ENCODE measurements at places on chromosomes 4 and X.

DNA sequence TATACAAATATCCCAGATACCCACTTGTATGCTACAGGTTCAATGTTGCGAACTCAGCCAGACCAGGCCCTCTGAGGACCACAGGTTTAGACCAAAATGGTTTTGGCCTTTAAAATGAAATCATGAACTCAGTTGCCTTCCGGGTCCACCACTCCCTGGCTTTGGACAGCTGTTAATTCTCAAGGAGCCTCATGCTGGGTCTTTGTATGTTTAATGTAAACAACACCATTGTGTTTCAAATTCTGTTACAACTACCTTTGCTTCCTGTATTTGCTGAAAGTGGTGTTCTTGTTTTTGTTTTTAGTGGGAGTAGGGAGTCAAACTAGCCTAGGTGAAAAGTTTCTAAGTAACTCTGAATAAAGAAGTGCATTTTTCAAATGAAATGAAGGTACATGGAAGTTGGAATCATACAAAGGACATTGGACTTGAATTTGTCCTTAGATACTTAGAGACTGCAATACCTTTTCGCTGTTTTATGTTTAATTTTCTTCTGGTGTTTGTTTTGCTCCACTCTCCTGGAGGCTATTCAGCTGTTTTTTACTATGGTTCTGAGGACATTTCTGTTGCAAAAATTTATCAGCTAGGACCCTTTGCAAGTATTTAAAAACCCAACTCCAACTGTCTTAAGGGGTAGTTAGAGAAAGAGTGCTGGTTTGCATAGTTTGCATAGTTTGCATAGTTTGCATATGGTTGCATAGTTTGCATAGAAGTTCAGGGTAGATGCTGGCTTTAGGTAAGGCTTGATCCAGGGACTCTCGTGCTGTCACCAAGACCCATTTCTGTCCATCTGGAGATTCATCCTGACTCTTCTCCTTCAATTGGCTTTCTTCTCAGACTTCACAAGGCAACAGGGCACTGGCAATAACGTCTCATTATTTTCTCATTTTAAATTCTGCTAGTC, 70.1 kb downstream of the MID1IP1 start:
- DNase-seq, result no peak

DNA sequence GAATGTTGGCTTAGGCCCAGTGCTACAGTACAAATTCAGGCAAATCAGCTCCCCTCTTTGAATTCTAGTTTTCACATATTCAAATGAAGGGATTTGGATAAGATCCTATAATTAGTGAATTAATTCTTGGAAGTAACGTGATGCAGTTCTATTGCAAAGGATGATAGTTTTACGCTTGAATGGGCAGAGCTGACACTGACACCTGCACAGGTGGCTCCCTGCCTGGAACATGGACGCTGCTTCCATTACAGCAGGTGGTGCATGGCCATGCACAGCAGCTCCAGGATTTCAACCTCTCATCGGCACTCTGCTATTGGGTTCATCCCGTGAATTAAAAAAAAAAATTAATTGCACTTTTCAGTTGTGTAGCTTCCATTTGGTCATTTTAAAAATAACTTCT, 28.4 kb upstream of the RPS6KA6 start:
- no peak for DNase-seq

DNA sequence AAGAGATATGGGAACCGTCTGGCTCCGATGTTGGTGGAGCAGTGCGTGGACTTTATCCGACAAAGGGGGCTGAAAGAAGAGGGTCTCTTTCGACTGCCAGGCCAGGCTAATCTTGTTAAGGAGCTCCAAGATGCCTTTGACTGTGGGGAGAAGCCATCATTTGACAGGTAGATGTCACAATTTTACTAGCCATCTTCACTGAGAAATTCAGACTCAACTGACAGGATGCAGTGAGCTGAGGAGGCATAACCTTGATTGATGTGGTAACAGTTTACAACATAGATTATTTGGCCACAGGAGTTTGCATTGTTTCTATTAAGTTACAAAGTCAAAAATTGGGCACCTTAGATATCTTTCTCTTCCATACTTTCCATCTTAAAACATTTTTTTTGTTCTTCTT, 417.7 kb downstream of the MAPK10 start:
- DNase-seq, result no peak

- DNase-seq, result no peak
These were observed 42.5 kb downstream of the TMEM164 start for GRCh38 chrX:110045421-110045820.

- no peak for DNase-seq
These were observed 24.0 kb upstream of the RAP1GDS1 start for GRCh38 chr4:98237204-98237603.

DNA sequence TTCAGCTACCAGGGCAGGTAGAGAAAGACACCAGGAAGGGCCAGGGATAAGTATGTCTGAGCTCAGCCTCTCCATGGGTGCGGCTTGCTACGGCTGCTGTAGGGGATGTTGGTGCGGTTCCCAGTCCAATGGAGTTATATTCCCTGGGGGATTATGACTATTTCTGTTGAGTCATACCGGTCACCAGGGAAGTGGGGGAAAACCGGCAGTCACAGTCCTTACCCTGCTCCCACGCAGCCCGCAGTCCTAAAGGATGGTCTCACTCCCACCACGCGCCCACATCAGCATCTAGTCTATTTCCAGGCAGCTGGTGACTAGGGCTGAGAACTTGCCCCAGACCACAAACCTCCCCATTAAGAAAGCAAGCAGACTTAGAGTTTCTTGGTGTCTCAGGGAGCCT, 191.6 kb downstream of the VEGFC start:
- no peak for DNase-seq

GRCh38 chrX:6383917-6384316, 151.0 kb downstream of the VCX3A start:
- DNase-seq, result no peak

DNA sequence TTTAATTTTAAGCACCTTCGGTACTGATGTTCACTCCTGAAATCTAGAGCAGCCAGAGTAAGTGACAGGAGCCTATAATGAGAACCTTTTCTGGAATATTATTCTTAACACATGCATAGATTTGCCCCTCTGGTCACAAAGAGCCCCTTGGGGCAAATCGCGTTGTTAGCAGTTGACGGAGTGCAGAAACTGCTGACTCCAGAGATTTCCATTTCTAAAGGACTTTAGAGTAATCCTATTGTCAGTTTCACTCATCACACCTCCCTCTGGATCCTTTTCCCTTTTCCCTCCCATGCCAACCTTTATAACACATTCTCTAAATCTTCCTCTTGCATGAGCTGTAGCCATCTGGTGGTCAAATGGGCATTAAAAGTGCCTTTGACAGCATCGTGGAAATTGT, 264.9 kb upstream of the PRPS2 start:
- DNase-seq, result no peak

GRCh38 chr4:10944321-10944720, 259.8 kb upstream of the CLNK start:
- no peak for DNase-seq

DNA sequence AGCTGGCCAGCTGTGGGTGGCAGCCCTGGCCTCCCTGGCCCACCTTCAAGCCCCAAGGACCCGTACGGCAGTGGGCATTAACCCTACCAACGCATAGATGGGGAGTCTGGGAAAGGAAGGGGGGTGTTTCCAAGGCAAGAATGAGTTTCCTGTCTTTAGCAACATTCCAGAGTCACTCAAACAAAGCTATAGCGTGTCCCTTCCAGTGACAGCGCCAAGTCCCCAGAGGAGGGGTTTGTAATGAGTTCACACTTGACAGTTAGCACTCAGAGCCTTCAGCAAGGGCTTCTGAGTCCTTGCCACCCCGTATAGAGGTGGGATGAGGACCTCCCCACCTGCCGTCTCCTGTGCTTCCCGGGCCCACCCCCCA, 1.8 kb downstream of the BGN start:
- DNase-seq, result no peak

DNA sequence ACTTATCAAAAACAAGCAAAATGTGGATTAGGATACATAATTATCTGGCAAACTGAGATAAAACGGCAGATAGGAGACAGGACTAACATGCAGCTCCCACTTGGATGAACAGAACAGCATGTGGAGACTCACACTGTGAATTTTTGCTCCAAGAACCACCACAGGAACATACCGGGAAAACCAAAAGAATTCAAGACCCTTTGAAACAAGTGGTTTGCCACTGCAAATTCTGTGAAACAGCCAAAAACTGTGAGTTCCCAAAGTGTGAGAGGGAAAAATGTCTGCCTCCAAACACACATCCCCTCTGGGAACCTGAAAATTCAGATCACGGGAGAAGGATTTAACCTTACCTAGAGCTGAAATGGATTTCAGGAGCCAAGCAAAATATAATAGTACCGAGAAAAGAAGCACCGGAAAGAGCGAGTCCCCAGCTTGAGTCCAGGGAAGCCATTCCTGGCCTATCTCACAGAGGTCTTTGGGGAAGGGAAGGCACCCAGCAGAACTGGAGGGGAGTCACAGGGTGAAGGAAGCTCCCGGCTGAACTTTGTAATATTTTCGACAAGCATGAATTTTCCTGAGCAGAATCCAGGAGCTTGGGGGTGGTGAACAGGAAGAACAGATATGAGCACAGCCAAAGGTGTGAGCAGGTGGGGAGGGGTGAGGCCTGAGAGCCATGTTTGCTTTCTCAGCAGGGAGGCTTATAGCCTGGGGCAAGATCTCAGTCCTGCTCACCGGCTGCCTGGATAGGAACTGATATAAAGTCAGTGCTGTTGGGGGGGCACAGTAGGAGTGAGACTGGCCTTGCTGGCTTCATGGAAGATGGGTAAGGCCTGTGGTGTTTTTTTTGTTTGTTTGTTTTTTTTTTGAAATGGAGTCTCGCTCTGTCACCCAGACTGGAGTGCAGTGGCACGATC, 23.9 kb downstream of the MANBA start:
- DNase-seq, result no peak

- peak; percentile 69 for DNase-seq
These were observed 339.3 kb downstream of the NKX6-1 start for GRCh38 chr4:84159762-84160161.

DNA sequence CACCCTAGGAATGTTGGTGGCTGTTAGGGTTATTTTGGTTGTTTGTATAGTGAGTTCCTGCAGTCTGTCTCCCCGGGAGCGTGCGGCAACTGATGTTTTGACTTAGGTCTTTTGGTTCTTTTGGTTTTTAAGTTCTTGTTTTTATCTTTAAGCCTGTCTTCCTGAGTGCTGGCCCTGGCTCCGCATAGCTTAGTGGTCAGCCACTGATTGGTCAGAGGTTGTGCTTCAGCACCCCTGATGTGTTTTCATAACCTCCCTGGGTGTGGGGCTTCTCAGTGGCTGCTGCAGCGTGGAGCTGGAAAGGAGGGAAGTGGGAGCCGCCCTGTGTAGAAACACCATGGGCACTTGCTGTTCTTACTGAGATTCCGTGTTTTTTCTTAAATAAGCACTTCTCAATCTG, 5.1 kb downstream of the PIGG start:
- no peak for DNase-seq

DNA sequence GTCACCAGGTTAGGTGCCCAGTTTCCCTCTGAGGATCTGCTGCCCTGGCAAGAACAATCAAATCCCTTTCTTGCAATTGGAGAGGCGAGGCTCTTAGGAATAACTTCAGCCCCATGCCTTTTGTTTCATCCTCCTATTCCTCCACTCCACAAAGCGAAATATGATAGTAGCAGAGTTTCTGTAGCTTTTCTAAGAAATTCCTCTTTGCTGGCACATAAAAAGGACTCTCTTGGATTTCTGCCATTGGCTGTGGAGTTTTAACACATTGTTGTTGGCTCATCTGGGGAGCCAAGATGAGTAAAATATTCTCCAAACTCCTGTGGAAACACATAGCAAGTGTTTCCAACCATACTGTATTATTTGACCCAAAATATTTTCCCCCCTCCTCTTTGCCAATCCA, 11.0 kb upstream of the ADGRG2 start:
- no peak for DNase-seq

- no peak for DNase-seq
These were observed 891 bp downstream of the CISD2 start for GRCh38 chr4:102869569-102870197.

DNA sequence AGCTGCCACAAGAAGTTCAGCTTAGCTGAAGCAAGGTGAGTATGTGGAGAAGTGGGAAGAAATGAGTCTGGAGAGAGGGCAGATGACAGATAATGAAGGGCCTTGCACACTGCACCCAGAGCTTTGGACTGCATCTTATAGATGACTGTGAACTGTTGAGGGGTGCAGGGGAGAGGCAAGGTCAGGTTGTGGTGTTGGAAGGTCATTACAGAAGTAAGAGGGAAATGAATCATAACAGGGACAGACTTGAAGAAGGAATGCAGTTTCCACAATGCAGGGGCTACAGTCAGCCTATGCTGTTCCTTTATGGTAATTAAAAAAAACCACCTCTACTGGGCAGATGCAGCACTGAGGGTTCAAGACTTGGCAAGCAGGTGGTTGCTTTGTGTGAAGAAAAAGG, 4.8 kb upstream of the IGFBP7 start:
- DNase-seq, result no peak

- peak; percentile 52 for DNase-seq
These were observed 9.8 kb downstream of the SPP1 start for GRCh38 chr4:87985097-87985886.

- peak; percentile 42 for DNase-seq
These were observed 23.2 kb downstream of the EFNB1 start for GRCh38 chrX:68852046-68852445.

All from BE2C (cell line).